Testis (tissue), 5 donors: ENCODE measurements at places on chromosomes 13 and 19. TPM values are rescaled to one million over a fixed set of nuclear protein-coding genes. Genes with fewer than 3 reads are reported as not detected.

DNA sequence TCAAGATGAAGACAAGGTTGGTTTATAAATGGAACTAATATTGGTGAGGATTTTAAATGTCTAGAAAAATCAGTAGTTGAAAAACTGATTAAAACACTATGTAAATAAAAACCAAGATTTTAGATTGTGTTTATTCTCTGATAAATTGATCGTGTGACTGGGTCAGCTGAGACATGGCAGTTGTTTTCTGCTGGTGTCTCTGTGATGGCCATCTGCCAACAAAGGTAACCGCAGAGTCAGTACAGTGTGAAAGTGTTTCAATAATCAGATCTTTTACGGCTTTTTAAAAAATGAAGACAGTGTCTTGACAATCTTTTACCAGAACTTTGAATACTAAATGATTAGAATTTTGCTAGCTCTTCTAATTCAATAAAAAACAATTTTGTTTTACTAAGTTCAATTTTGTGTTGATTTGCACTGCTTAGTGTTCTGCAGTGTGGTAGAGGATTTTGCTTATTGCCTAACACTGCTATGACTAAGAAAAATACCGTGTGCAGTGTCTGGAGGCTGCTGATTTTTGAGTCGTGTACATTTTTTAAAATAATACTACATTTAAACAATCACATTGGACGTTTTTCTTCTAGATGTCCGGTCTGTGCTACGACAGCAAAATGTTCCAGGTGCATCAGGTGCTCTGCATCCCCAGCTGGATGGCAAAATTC is 32.7 kb upstream of the GPR183 start:
- DNase-seq = no peak

DNA sequence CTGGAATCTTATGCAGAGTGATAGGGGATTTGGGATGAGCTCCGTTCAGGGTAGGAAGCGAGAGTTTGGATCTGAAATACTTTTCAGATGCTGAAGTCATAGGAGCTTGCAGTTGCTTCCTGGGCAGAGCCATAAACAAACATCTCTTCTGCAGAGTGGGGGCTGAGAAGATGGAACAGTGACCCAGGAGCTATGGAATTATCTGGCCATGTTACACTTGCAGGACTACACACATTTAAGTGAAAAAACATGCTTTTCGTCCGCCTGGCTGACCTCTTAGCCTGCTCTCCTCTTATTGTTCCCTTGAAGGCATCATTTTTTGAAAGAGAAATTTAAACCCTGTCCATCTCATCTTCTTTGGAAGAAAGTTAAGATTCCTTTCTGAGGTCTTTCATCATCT is 40.7 kb downstream of the PSG11 start:
- DNase-seq = no peak

- DNase-seq = no peak
Observed at GRCh38 chr13:98784666-98785065, 32.2 kb upstream of the SLC15A1 start.

GRCh38 chr13:79340490-79340889 is 65.6 kb downstream of the RBM26 start:
- DNase-seq = no peak

DNA sequence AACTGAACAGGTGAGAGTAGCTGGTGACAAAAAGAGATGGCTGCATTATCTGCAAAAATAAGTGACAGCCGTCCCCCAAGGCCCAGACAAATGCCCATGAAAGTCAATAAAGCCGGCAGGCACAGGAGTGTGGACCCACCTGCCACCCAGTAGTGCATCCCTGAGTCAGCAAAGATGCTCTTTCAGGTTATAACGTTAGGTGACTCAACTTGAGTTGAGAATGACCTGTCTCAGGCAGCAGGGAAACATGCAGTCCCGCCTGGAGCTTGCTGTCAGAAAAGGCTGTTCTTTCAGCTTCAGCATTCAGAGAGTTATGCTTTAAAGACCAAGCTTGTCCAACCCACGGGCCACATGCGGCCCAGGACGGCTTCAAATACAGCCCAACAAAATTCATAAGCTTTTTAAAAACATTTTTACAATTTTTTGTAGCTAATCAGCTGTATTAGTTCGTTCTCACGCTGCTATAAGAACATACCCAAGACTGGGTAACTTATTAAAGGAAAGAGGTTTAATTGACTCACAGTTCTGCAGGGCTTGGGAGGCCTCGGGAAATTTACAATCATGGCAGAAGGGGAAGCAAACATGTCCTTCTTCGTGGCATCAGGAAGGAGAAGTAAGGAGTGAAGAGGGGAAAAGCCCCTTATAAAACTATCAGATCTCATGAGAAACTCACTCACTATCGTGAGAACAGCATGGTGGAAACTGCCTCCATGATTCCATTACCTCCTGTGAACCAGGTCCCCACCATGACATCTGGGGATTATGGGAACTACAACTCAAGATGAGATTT is 110.4 kb downstream of the RAB20 start:
- DNase-seq = no peak

DNA sequence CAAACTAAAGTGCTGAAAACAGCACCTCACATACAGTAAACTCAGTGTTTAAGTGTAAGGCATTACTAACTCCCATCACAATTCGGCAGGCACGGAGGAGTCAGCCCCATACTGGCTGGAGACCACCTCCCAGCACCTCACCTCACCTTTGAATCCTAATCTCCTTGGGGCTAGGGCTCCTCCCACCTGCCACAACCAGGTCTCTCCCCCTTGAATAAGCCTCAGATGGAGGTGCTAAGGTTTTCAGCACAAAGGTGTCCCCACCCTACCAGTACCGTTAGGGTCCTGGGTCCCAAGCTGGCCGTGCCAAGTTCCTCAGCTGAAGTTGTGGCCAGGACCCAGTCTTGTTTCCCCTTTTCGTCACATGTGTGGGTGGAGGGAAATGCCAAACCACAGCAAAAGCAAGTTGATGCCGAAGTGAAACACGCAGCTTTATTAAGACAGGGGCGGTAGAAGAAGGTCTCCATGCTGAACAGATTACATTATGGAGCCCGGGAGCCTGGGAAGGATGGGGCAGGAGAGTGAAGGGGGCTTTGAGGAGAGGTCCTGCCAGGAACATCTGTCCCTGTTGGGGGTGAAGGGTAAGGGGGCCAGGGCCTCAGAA is at the start of gene IGFLR1:
Gene IGFLR1 (minus strand): TSS at position 332 of the 604 bp plus-strand sequence. CDS start 1,272 bp downstream, outside the sequence.
- DNase-seq = no peak

DNA sequence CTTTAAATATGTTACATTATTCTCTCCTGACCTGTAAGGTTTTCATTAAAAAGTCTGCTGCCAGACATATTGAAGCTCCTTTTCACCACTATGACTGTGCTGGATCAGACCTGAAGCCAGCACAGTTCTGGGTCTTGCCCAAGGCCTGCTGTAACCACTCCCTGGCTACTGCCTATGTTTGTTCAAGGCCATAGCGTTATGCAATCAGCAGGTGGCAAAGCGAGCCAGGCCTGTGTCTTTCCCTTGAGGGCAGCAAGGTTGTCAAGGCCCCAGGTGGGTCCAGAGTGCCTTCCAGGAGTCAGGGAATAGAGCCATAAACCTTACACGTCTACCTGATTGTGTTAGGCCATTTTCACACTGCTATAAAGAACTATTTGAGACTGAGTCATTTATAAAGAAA is 496.8 kb upstream of the PCDH9 start:
- DNase-seq = no peak

DNA sequence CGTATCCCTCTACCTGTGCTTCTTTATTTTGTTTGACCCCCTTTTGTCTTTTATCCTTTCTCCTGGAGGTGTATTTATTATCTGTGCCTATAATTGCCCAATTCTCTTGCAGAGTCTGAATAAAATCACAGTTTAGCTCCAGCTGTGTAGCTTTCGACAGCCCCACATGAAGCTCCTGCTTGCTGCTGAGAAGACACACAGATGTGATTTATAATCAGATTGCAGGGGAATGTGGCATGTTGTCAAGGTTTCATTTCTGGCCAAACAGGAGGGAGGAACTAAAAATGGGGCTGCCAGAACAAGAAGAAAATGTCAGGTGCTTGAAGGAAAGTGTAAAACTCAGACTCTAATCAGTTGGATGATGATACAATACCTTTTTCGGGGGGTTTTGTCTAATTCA is 22.7 kb downstream of the CCNA1 start:
- no peak for DNase-seq

GRCh38 chr13:29978211-29978610 is 127.8 kb upstream of the UBL3 start:
- no peak for DNase-seq

DNA sequence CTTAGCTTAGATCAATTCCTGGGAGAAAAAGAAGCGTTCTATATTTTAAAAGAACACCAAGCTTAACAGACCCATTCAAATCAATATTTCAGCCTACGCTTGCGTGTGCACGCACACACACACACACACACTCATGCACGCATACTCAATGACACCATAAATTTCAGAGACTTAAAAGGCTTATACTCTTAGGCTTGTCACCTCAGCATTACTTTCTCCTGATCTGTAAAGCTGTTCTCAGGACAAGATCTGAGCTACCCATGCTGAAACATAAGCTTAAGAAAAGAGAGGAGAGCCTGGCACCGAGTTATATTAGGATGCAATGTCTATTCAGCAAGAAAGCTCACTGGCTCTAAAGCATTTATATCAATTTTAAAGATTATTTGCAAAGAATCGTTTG is 368.5 kb downstream of the FGF14 start:
- no peak for DNase-seq

Gene EPN1
- 134 TPM for polyA plus RNA-seq

Gene COQ8B
- 43.8 TPM for polyA plus RNA-seq

Gene SLC46A3
- 22.9 TPM for polyA plus RNA-seq

Gene ZBTB32
- 125 TPM for polyA plus RNA-seq

Gene CLEC4G
- polyA plus RNA-seq = 0.71 TPM

Gene WASF3
- polyA plus RNA-seq = 36.2 TPM

Gene KPTN
- 13.5 TPM for polyA plus RNA-seq

Gene RETN
- 1.9 TPM for polyA plus RNA-seq
